ENCODE measurements at places on chromosomes 11 and 22. TPM values are rescaled to one million over a fixed set of nuclear protein-coding genes. Genes with fewer than 3 reads are reported as not detected.
A peak's percentile ranks its signal among the peaks of the same experiment; 100 is the strongest.

DNA sequence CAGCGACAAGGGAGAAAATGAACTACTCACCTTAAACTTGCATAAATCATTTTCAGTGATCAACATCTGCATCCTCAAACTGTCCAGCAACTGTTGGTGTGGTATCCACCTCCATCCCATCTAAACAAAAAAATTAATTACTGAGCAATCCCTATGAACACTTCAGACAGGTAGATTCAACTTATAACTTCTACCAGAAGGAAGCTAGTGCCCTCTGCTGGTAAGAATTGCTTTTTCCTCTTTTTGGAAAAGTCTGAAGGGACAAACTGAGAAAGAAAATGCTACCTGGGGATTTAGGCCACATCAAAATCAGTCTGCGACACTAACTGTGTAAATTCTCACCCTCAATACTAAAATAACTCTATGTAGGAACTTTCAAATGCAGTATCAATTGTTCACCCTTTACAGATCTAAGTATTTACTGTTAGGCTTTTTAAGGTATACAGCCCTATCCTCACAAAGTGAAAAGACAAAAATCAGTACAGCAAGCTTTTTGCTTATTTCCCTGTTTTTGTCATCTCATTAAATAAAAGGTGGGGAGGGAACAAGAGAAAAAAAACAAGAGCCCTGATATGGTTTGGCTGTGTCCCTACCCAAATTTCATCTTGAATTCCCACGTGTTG, 17.9 kb downstream of the CLNS1A start:
- peak; percentile 14 for DNase-seq

GRCh38 chr11:22624742-22625447, 728 bp downstream of the FANCF start:
- peak; percentile 73 for DNase-seq

DNA sequence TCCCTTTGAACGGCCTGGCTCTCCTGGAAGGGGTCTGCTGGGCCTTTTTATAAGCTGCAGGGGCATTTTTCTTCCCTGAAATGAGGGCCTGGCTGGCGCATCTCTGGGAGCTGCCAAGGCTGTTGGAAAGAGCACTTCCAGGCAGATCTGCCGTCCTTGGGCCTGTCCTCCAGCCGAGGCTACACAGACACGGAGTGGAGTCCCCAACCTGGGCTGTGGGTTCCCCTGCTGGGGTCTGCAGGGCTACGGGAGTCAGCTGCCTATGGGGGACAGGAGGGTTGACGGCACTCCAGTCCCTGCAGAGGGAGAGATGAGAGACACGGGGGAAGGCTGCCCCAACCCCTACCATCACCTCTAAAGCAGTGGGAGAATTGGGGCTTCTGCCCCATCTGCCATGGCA, 606.6 kb downstream of the TBC1D22A start:
- DNase-seq = no peak

GRCh38 chr11:38438091-38438490, 1840.1 kb upstream of the RAG2 start:
- DNase-seq = no peak

GRCh38 chr22:44180706-44181032, at the start of gene PARVG:
Gene PARVG (plus strand): TSS chr22:44180925. CDS start chr22:44183330, 2,405 bp downstream.
- DNase-seq = peak; percentile 45

DNA sequence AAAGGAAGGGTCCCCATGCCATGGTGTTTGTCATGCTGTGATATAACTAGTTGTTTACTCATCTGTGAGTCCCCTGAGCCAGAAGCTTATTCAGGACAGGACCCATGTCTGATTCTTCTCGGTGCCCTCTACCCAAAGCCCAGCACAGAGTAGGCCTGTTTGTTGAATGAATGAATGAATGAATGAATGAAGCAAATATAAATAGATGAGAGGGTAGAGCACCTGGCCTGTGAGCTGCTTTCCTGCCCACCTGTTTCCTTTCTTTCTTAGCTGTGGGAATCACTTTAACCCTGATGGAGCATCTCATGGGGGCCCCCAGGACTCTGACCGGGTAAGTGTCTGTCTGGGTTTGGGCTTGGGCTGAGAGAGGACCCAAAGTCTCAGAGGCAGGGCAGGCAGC, 7.2 kb downstream of the CCS start:
- DNase-seq = no peak

DNA sequence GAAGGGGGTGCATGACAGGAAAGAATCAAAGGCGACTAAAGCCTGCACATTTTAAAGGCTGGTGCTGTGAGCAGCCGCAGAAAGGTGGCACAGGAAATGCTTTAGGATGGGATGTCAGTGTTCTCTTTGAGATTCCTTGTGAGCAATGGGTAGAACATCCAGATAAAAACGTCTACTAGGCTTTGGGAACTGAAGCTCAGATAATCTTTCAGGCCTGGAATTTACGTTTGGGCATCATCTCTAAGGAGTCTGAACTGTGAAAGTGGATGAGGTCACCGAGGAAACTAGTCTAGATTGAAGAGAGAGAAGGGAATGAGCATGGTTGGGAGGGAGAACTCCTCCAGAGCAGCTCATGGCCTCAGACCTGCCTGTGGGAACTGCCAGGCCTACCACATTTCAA, 65.7 kb downstream of the FLI1 start:
- peak; percentile 50 for DNase-seq

The SLC37A2 gene
- 4.2 TPM for total RNA-seq

The GRM5 gene
- not detected for total RNA-seq

The PTPRCAP gene
- total RNA-seq = 1.1 TPM

The ARHGAP20 gene
- not detected for total RNA-seq

The UQCC3 gene
- total RNA-seq = 7.7 TPM

The MS4A1 gene
- total RNA-seq = not detected
